ENCODE measurements at places on chromosomes 11 and 22.

DNA sequence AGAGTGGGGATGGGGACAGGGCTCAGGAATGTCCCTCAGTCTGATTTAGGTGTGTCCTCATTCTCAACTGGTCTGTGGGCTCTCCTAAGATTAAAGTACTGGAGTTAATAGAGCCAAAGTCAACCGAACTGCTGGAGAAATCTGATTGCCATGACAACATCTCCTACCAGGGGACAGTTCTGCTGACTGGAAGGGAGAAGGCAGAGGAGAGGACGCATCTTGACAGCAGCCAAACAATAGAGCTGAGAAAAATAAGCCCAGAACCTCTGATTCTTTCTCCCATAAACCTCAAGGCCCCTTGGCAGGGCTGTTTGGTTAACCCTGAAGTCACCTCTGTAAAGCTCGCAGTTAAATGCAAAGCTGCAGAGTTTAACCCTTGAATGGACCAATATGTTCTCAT is 2.8 kb downstream of the KCTD14 start:
- no peak for DNase-seq

DNA sequence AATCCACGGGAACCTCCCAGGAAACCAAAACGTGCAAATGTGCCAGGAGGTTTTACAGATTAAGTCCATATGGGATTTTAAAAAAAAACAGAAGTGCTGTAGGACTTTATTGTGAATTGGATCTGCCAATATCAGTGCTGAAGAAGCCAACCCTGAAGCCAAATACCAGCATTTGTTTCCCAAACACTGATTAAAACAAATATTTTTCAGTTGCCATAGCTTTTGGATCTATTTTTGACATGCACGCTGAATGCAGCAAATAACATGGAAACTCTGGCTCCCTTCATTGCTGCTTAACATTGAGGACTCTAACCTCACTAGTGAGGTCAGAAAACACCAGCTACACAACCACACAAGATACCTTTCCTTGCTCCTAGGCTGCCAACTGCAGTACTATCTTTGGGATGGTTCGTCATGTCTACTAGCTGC is 28.4 kb upstream of the SIK2 start:
- no peak for DNase-seq

- DNase-seq, result no peak
Observed at GRCh38 chr11:68841718-68842426, at the start of gene CPT1A. CPT1A (minus strand) TSS chr11:68841916; CDS start chr11:68815474, 26,442 bp downstream.

GRCh38 chr11:66614073-66614472 is 2.4 kb upstream of the RBM14 start:
- no peak for DNase-seq

- peak; percentile 72 for DNase-seq
Observed at GRCh38 chr11:46247659-46248058, 29.8 kb upstream of the CREB3L1 start.

GRCh38 chr22:22884888-22885840 is 2.5 kb upstream of the IGLL5 start:
- DNase-seq, result no peak

DNA sequence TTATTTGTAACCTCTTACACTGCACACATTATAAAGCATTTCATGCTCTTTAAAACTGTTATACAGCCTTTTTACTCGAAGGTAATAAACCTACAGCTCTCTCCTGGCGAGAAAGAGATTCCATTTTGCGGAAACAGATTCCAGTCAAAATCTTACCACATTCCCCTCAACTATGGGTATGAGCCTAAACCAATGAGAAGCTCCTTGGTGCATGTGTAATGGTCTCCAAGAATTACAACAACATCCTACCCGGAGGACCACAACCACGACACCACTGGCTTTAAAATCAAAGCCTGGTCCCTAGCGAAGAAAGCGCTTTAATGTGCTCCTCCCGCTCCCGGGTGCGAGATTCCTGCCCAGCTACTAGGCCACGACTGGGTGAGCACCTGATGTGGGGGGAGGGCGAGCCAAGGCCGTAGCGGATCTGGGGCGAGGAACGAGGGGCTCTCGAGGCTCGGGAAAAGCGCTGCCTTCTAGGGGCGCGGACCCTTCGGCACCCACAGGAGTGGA is 821 bp downstream of the CELF1 start:
- DNase-seq, result peak; percentile 12

DNA sequence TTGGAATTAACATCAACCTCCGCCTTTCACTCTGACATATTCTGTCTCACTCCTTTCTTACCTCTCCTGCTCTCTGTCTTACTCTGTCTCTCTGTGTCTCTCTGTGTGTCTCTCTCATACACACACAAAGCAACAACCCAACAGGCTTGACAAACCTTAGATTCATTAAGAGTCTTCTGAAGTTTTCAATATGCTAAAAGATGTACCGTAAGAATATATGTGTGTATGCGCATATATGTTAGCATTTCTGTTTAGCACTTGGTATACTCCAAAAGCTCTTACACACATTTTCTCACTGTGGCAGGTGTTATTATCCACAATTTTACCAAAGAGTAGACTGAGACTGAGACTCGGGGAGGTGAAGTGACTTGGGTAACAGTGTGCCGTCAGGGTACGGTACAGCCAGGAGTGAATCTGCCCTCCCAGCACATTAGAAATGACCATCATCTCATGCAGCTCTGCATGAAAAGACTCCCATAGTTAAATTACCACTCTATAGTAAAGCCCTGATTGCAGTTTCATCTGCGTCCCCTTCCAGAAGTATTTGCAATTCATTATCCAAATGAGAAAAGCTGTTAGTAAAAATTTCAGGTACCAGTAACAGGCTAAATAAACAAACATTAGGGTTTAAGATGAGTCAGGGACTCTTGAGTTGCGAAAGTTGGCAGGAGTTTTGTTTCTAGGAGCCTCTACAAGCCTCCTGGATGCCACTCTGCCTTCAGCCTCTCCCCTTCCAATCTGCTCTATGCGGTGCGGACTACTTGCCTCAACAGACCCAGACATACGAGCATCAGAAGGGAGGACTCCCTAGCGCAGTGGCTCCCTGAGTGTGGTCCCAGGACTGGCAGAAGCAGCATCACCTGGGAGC is 195.2 kb upstream of the TMEM45B start:
- DNase-seq, result no peak

DNA sequence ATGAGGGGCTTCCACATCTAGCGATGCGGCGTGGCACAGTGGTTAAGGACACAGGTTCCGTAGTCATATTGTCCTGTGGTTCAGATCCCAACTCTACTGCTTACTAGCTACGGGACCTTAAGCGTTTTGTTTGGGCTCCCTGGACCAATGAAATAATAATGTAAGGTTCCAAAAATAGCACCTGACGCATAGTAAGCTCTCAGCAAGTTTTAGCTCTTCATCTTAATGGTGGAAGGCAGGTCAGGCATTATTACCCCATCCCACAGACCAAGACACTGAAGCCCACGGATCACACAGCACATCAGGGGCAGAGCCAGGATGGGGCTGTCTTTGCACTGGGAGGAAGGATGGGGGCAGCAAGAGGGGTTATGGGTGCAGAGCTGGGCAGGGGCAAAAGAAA is 13.0 kb downstream of the DNAJB13 start:
- no peak for DNase-seq

DNA sequence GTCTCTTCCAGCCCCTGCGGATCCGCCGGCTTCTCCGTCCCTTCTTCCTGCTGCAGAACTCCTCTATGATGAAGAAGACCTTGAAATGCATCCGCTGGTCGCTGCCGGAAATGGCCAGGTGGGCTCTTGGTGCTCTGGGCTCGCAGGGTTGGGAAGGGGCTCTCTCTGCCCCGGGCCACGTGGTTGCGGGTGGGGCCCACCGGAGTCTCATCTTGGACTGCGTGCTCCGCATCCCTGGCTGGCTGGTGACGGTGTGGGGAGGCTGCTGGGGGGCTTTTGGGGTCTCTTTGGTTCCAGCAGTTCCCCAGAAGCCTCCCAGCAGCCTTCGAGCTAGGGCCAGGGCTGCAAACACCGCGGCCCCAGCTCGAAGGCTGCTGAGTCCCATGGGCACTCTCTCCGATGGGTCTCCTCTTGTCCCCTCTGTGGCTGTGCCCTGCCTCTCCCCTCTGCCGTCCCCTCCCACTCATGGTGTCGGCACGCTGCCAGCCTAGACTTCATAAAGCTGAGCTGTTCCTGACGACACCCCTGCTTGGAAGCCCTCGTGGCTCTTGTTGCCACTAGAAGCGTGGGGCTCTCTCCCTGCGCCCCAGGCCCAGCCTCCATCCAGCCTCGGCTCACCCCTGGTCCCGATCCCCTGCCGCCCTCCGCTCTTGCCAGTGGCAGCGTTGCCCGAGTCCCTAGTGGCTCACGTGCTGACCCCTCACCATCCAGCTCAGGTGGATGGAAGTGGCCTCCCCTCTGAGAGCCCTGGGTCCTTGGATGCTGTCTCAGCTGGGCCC is 14.3 kb downstream of the TPCN2 start:
- no peak for DNase-seq

GRCh38 chr11:22617868-22618267 is 7.8 kb downstream of the FANCF start:
- DNase-seq, result no peak

DNA sequence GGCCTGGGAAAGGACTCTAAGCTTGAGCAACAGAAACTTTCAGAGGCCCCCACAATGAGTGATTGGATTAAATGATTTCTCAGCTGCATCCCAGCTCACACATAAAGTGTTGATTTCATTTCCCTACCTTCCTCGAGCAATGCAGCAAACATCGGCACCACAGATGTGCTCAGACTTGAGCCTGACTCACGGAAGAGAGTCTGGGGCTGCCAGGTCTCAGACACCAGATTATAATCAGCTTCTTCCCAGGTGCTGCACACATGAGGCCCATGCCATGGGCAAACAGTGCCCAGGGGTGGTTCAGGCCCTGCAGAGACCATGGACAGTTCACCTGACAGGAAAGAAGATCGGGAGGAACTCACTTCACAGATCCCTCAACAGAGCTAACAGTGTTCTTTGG is 226.6 kb upstream of the TENM4 start:
- DNase-seq, result no peak

DNA sequence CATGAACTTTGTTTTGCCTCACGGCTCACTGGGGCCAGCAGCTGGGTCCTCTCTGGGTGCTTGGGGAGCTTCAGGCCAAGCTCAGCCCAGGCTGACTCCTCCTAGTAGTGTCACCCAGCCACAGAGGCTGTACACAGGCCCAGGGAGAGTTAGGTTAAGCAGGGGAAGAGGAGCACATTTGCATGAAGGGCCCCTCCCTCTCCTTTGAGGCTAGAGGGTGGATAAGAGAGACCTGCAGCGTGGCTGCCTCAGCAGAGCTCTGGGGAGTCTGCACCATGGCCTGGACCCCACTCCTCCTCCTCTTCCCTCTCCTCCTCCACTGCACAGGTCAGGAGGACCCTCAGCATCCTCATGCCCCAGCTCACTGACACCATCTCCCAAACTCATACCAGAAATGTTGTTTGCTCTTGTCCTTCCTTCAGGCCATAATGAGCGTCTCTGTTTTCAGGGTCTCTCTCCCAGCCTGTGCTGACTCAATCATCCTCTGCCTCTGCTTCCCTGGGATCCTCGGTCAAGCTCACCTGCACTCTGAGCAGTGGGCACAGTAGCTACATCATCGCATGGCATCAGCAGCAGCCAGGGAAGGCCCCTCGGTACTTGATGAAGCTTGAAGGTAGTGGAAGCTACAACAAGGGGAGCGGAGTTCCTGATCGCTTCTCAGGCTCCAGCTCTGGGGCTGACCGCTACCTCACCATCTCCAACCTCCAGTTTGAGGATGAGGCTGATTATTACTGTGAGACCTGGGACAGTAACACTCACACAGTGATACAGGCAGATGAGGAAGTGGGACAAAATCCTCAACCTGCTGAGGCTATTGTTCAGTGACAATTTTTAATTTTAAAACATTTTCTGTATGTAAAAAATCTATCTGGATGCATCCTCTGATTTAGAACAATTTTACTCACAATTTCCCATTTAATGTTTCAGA is 82.4 kb upstream of the VPREB1 start:
- no peak for DNase-seq

DNA sequence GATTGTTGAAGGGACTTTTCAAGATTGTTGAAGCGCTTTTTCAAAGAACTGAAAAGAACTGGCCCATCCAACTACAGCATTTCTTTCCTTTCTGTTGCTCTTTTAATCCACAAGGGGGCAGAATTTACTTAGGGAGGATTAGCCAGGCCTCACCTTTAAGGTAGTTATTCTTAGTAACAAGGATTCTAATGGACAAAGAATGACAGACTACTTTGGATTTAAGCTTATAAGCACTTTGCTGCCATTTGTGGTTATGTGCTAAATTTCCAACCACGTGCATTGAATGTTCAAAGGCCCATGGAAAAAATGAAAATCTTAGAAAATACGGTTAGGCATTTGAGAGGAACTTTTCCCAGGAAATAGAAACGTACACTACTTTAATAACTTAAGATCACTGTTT is 49.5 kb upstream of the HSPA8 start:
- peak; percentile 38 for DNase-seq

DNA sequence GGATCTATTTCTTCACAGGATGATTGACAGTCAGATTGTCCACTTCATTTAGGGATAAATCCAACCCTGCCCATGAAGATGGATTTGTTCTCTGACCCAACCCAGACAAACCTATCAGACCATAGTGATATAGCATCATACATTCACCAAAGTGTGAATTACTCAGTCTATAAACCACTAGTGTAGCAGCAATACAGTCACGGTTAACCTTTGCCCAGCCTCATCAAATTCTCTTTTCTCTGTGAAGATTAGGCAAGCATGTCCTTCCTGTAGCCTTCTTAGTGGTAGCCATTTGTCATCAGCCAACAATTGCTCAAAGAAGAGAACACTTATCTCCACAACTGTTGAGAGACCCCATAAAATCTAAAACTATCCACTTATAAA is 14.4 kb upstream of the BIRC2 start:
- no peak for DNase-seq

DNA sequence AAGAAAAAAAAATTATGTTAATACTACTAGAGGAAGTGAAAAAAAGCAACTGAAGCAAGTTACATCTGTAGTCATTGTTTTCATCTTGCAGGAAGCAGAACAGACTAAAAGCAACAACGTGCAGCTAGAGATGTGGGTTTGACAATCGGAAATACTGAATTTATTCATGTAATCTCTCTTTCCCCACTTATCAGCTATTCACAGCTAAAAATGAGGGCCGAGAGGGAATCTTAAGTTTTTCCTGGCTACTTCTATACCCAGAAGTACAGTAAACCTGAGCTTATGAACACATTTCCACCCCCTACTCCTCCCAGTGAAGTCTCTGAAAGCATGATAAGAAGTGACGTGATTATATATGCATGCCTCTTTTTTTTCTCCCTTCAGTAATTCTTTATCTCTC is 116.5 kb downstream of the SPON1 start:
- DNase-seq, result no peak

GRCh38 chr11:64531906-64532312 is 59.1 kb upstream of the SLC22A12 start:
- DNase-seq, result no peak

- no peak for DNase-seq
Observed at GRCh38 chr11:130854483-130854882, 61.8 kb downstream of the SNX19 start.

GRCh38 chr11:131745405-131745804 is 375.0 kb downstream of the NTM start:
- no peak for DNase-seq

GRCh38 chr11:119284344-119285157 is 32.4 kb downstream of the MCAM start:
- peak; percentile 34 for DNase-seq

DNA sequence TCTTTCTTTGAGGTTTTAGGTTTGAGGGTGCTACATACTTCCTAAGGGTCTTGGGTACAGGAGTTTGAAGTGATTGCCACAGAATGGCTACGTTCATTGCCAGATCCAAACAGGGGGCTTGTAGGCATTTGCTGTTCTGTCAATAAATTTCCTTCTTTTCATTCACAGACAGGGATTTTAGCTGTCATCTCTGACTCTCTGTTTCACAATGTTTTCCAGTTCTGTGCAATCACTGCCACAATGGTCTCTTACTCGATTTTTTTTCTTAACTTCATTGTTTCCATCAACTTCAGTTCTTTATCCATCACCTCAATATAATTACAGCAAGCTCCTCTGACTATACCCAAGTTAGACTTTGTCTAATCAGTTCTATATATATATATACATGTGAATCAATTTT is 6.2 kb upstream of the HBD start:
- no peak for DNase-seq
